ENCODE measurements at places on chromosomes 3 and 15.

GRCh38 chr3:9430733-9431132, 33.3 kb downstream of the SETD5 start:
- no peaks in the 10 kb centered on the region for H3K4me1 ChIP-seq
- no peak overlapping the region for H3K4me3 ChIP-seq
- DNase-seq: no peak
- H3K27me3 ChIP-seq: no peaks in the 10 kb centered on the region
- no peak overlapping the region for H3K27ac ChIP-seq

- no peaks in the 10 kb centered on the region for H3K27me3 ChIP-seq
- no peak overlapping the region for H3K4me3 ChIP-seq
- no peak for DNase-seq
- H3K4me1 ChIP-seq: no peaks in the 10 kb centered on the region
- no peak overlapping the region for H3K27ac ChIP-seq
Observed at GRCh38 chr15:99486371-99487336, 79.1 kb upstream of the MEF2A start.

DNA sequence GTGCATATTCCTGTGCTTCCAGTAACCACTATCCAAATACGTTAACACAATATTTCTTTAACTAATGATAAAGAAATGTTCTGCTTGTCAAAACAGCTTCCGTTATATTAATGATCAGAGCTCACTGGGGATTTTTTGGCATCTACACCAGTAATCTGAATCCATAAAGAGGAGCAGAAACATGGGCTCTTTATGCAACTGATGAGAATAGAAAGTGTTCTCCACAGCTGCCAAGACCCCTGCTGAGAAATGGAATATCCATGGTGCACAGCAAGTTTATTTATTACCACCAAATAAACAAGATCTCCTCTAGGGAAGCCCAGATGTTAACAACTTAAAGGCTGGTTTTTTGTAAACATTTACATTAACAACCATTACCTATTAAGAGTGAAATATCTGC, 54.5 kb downstream of the ALDH1A2 start:
- H3K4me3 ChIP-seq: no peak overlapping the region
- H3K4me1 ChIP-seq: peaks cover 7% of the 10 kb centered on the region
- no peaks in the 10 kb centered on the region for H3K27me3 ChIP-seq
- H3K36me3 ChIP-seq: no peaks in the 10 kb centered on the region
- H3K27ac ChIP-seq: no peak overlapping the region

GRCh38 chr3:143234526-143234925, 115.0 kb downstream of the CHST2 start:
- no peak overlapping the region for H3K4me3 ChIP-seq
- H3K36me3 ChIP-seq: no peaks in the 10 kb centered on the region
- no peaks in the 10 kb centered on the region for H3K27me3 ChIP-seq
- no peak for DNase-seq
- no peak overlapping the region for H3K27ac ChIP-seq

DNA sequence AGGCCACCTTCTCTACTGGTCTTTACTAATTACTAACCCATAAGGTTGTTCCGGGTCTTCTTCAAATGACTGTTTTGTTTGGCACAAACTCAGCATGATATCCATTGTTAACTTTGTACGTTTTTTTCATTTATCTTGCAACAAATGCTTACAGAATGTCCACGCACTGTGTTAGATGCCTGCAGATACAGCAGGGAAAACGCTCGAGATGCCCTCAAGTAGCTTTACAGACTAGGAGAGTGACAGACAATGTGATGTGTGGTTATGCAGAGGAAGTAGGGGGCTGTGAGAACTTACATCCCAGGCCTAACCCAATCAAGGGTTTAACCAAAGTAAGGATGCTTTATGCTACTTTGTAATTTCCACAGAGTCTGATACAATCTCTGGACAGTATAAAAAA, 949 bp upstream of the RFC4 start:
- peak overlapping the region; percentile 65 for H3K27ac ChIP-seq
- H3K27me3 ChIP-seq: no peaks in the 10 kb centered on the region
- peak overlapping the region; percentile 51 for H3K4me3 ChIP-seq

DNA sequence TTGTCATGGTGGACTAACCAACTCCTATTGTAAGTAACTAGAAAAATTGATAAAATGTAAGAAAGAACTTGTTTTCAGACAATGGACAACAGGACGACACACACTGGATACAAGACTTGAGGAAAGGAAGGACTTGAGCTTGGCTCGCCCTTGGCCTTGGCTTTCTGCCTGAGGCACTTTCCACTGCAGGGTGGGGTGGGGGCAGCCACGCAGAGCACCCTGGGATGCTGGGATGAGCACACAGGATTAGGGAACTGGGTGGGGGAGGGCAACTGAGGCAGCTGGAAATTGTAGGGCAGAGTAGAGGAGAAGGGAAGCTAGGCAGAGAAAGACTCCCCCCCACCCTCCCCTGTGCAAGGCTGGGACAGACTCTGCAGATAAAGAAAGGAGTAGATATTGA, 25.5 kb upstream of the HHATL start:
- H3K4me3 ChIP-seq: no peak overlapping the region
- no peak for DNase-seq
- no peaks in the 10 kb centered on the region for H3K36me3 ChIP-seq
- H3K4me1 ChIP-seq: no peaks in the 10 kb centered on the region

- no peak overlapping the region for H3K27ac ChIP-seq
- DNase-seq: no peak
- H3K4me1 ChIP-seq: no peaks in the 10 kb centered on the region
- H3K27me3 ChIP-seq: no peaks in the 10 kb centered on the region
- H3K36me3 ChIP-seq: no peaks in the 10 kb centered on the region
- H3K4me3 ChIP-seq: no peak overlapping the region
Observed at GRCh38 chr3:153640689-153641665, 479.0 kb downstream of the RAP2B start.

DNA sequence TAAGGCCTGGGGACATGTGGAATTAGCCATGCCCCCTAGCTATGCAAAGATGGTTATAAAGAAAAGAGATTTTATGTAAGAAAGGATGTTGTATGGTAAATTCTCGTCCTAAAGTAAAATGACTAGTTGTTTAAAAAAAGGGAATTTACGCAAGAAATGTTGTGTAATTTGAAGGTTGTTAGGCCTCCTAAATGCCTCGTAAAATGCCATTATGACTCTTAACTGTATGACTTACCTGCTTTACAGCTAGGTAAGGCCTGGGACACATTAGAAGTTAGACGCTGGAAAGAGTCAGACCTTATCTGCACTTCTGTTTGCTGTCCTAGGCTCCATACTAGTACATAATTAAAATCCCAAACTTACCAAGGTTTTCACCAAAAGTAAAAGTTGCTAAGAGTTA, 17.5 kb upstream of the HHATL start:
- H3K27ac ChIP-seq: no peak overlapping the region
- DNase-seq: no peak
- H3K36me3 ChIP-seq: no peaks in the 10 kb centered on the region
- no peaks in the 10 kb centered on the region for H3K27me3 ChIP-seq
- H3K4me1 ChIP-seq: no peaks in the 10 kb centered on the region
- no peak overlapping the region for H3K4me3 ChIP-seq

- no peaks in the 10 kb centered on the region for H3K27me3 ChIP-seq
- peaks cover 8% of the 10 kb centered on the region for H3K4me1 ChIP-seq
- H3K4me3 ChIP-seq: no peak overlapping the region
- peaks cover 100% of the 10 kb centered on the region for H3K36me3 ChIP-seq
- peak overlapping the region; percentile 20 for H3K27ac ChIP-seq
Observed at GRCh38 chr3:58111513-58112184, 99.1 kb downstream of the DNASE1L3 start.

DNA sequence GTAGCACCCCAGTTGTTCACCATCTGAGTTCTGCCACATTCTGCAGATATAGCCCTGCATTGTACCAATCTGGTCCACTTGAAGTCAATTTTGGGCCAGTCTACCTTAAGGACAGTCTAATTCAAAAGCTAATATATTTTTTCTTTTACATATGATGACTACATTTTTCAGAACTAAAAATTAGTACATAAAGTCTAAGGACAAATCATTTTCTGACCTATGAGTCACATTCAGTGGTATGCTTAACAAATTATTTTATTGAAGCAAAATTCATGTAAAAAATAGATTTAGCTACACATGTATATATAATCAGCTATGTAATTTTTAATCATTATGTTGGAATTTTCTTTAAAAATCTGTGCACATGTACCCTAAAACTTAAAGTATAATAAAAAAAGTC, 52.1 kb upstream of the IL12A start:
- H3K4me3 ChIP-seq: no peak overlapping the region
- H3K4me1 ChIP-seq: peaks cover 7% of the 10 kb centered on the region
- no peaks in the 10 kb centered on the region for H3K27me3 ChIP-seq
- no peaks in the 10 kb centered on the region for H3K36me3 ChIP-seq

DNA sequence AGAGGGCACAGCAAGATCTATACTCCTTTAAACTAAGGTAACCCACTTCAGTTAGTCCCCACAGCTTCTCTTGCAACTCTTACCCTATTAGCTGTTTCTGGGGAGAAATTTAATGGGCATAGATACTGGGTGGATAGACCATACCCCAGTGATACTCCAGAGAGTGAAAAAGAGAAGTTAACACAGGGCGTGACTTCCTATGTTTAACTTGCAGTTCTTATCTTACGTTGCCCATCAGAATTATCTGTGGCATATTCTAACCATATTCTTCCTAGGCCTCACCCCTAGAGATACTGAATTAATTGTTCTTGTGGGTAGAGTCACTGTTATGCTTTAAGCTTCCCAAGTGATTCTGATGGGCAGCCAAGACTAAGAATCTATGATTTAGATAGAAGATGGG, 485.4 kb upstream of the TPRG1 start:
- no peaks in the 10 kb centered on the region for H3K36me3 ChIP-seq
- H3K27me3 ChIP-seq: no peaks in the 10 kb centered on the region
- H3K4me3 ChIP-seq: no peak overlapping the region
- H3K4me1 ChIP-seq: peaks cover 25% of the 10 kb centered on the region

DNA sequence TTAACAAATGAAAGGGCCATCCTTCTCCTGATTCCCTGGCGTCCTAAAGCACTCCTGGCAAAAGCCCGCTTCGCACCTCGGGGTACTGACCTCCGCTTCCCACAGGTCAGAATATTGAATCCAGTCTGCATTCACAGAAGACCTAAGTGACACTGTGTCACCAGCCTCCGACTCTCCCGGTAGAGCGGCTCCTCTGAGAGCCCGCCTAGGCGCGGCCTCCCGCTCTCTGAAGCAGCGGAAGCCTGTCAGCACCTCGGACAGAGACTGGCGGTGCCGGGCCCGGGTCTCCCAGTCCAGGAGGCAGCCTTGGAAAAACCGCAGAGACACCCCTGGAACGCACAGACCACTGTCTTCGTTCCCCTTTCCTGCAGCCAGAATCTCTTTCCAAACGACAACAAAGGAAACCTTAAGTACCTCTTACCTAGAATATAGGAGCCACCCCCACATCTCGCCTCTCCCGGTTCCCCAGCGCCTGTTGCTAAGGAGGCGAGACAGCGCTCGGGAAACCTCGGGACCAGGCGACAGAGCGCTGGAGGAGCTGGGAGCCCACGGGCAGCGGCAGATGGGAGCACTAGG, 1.2 kb downstream of the GABRB3 start:
- no peaks in the 10 kb centered on the region for H3K36me3 ChIP-seq
- no peak overlapping the region for H3K27ac ChIP-seq

GRCh38 chr3:116394365-116394764, 50.9 kb downstream of the LSAMP start:
- H3K4me3 ChIP-seq: no peak overlapping the region
- H3K27me3 ChIP-seq: no peaks in the 10 kb centered on the region
- no peaks in the 10 kb centered on the region for H3K36me3 ChIP-seq
- DNase-seq: no peak

DNA sequence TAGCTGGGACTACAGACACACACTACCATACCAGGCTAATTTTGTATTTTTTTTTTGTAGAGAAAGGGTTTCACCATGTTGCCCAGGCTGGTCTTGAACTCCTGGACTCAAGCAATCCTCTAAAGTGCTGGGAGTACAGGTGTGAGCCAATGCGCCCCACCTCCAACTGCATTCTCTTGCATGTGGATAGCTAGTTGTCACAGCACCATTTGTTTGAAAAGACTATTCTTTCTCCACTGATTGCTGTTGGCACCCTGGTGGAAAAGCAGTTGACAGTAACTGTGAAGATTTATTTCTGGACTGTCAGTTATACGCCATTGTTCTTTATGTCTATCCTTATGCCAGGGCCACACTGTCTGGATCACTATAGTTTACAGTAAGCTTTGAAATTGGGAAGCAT, 303.9 kb downstream of the ADAMTS17 start:
- H3K4me3 ChIP-seq: no peak overlapping the region
- H3K27me3 ChIP-seq: no peaks in the 10 kb centered on the region
- H3K4me1 ChIP-seq: peaks cover 19% of the 10 kb centered on the region
- no peak overlapping the region for H3K27ac ChIP-seq

DNA sequence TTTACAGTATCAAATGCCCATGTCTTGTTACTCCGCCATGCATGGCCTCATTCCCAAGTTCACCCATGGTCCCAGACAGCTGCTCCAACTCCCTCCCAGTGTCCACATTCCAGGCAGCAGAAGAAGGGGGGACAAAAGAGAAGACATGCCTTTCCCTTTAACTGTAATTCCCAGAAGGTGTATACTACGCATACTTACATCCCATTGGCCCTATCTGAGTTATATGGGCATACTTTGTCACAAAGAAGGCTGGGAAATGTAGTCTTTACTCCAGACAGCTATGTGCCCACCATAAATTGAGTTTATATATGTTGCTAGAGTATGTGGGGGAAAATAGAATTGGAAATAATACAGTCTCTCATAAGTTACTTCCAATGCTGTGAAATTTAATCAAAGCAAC, 70.5 kb downstream of the ERC2 start:
- no peaks in the 10 kb centered on the region for H3K4me1 ChIP-seq
- H3K36me3 ChIP-seq: no peaks in the 10 kb centered on the region
- H3K27ac ChIP-seq: no peak overlapping the region
- H3K27me3 ChIP-seq: peaks cover 14% of the 10 kb centered on the region

GRCh38 chr3:115706311-115706829, 83.1 kb downstream of the GAP43 start:
- no peak overlapping the region for H3K4me3 ChIP-seq
- H3K36me3 ChIP-seq: no peaks in the 10 kb centered on the region
- no peak overlapping the region for H3K27ac ChIP-seq
- H3K27me3 ChIP-seq: no peaks in the 10 kb centered on the region

DNA sequence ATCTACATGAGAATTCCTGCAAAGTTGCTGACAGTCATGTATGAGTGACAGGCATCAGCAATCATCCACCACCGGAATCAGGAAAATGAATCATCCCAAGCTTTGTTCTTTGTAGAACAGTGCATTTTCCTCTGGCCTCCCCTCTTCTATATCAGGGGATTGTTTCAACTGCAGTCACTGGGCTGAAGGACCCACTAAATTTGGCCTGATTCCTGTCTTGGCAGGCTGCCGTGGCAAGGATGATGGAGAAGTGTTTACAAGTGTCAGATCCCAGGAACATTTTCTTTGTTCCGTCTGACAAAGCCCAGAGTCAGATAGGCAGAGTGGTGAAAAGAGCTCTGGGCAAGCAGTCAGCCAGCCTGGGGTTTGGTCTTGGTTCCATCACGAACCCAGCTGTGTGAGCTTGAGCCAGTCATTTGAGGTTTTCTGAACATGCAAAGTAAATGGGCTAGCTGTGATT, 175.1 kb upstream of the TSC22D2 start:
- no peak for DNase-seq
- H3K27me3 ChIP-seq: no peaks in the 10 kb centered on the region
- peaks cover 44% of the 10 kb centered on the region for H3K4me1 ChIP-seq
- no peak overlapping the region for H3K4me3 ChIP-seq
- H3K27ac ChIP-seq: peak overlapping the region; percentile 85

GRCh38 chr15:101684384-101684783, 32.2 kb upstream of the TM2D3 start:
- peaks cover 12% of the 10 kb centered on the region for H3K4me1 ChIP-seq
- H3K4me3 ChIP-seq: no peak overlapping the region
- H3K27me3 ChIP-seq: no peaks in the 10 kb centered on the region

- H3K4me1 ChIP-seq: no peaks in the 10 kb centered on the region
- H3K27ac ChIP-seq: no peak overlapping the region
- no peaks in the 10 kb centered on the region for H3K36me3 ChIP-seq
- DNase-seq: no peak
- no peak overlapping the region for H3K4me3 ChIP-seq
Observed at GRCh38 chr15:39690881-39691634, 91.6 kb downstream of the FSIP1 start.
